ENCODE measurements at places on chromosomes 4 and X.

DNA sequence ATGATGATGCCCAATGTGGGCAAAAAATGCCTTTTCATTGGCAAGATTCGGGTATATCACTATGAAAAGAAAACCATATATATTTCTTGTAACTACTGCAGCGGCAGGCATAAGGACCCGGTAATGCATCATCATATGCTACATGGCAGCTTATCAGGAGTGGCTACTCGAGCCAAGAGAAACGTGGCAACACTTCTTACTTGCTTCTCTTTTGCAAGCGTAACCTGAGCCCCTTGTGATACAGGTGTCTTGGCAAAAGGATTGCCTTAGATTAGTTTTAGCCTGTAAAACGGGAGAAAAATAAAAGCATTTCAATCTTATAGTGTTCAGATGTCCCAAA is 280.3 kb downstream of the SPRY1 start:
- no peak for DNase-seq

DNA sequence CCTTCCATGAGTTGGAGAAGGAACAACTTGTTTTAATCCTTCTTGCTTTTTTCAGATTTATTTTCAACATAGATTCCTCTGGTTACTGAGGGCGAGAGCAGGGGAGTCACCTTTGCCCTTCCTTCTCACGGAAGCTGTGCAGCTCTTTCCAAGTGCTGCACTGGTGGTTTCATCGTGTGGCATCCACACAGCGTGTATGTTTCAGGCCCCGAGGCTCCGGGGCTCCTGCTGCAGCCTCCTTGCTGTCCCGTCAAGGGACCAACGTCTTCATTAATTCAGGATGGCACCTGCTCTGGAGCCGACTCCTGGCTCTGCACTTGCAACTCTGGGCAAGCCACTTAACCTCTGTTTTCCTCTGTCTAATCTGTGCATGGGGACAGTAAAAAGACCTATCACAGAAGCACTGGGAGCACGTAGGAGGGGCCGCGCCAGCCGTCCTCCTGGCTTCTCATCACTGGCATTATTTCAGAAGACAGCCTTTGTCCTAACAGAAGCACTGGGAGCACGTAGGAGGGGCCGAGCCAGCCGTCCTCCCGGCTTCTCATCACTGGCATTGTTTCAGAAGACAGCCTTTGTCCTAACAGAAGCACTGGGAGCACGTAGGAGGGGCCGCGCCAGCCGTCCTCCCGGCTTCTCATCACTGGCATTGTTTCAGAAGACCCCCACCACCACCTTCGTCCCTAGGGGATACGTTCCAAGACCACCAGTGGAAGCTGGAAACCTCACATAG is 117.8 kb upstream of the NKX1-1 start:
- no peak for DNase-seq

- DNase-seq = no peak
Measured at GRCh38 chr4:31043382-31044062, 323.4 kb downstream of the PCDH7 start.

DNA sequence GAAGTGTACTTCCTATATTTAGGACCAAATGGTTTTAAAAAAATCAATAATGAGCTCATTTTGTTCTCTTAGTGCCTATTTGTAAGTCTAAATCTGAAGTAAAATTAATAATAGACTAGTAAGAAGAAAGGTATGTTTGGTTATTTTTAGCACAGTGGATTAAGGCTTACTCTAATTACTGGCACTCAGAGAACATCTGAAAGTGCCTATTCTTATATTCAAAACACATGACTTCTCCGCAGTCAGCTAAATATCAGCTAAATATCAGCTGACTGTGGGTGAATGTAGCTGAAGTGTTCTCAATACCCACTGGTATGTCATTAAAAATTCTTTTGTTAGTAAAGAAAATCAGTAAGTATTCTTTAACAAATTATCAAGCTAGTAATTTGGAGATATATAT is 6.0 kb downstream of the AP1S2 start:
- no peak for DNase-seq

DNA sequence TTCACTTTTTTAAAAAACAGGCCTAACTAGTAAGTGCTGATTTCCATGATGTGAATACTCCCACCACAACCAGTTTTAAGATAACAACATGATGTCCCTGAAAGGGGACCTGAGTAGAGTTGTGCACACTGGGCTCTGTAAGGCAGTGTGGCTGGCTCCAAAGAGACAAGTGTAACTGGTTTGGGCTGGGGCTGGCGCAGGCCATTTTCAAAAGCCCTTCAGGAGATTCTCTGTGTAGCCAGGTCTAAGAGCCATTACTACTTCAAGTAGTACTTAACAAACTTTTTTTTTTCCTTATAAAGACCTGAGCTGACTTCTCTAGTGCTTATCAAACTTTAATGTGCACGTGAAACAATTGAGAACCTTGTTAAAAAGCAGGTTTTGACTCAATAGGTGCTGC is 4.3 kb downstream of the QRFPR start:
- no peak for DNase-seq

DNA sequence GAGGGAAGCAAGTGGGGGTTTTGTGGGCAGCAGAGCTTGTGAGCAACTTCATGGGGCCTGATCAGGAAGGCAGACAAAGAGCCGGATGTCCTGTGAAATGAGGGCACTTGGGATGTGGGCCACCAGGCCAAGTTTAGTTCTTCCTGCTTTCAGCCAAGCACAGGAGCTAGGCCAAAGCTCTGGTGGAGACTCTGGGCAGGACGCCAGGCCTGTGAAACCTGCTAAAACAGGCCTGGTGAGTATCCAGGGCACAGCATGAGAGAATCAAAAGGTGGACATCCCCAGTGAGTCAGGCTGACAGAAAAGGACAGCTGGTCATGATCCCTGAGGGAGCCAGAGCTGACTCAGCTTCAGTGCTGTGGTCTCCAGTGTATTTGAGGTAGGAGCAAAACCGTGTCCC is 95.7 kb downstream of the NPNT start:
- DNase-seq = peak; percentile 33

GRCh38 chrX:13669246-13669737 is 16.4 kb downstream of the TCEANC start:
- no peak for DNase-seq

DNA sequence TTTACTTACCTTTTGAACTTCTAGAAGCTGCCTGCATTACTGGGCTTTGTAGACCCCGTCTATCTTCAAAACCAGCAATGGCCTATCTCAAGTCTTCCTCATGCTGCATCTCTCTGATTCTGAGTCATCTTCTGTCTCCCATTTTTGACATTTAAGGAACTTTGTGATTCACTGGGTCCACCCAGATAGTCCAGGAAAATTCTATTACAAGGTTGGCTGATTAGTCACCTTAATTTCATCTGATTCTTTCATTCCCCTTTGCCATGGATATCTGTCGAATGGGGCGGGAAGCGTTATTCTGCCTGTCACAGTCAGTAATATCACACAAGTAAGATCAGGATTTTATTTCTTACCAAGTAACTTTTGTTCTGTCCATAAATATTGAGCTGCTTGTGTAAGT is 618.0 kb downstream of the CCSER1 start:
- no peak for DNase-seq

DNA sequence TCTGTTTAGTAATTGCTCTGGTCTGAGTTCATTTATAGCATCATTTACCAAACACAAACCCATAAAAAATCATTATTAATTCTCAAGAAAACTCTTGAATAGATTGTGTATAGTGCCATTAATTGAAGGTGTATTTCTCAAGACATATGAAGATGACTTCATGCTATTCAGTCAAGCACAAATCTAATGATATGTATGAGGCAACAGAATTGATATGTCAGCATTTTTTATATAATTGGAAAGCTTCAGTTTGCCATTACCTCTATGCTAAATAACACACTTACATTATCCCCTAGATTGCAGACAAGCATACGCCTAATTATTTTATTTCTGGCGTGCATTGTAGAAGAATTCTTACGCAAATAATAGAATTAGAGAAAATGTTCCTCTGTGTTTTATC is 461.8 kb downstream of the PDHA2 start:
- no peak for DNase-seq

- DNase-seq = no peak
Measured at GRCh38 chr4:59060895-59061294, 1950.7 kb upstream of the IGFBP7 start.

GRCh38 chr4:42628740-42629139 is 28.2 kb downstream of the ATP8A1 start:
- DNase-seq = no peak

- DNase-seq = no peak
Measured at GRCh38 chr4:22597471-22597870, 81.6 kb upstream of the ADGRA3 start.

- no peak for DNase-seq
Measured at GRCh38 chr4:150577796-150578195, 4.2 kb upstream of the MAB21L2 start.

GRCh38 chrX:141669689-141670088 is 28.9 kb downstream of the SPANXD start:
- no peak for DNase-seq

- no peak for DNase-seq
Measured at GRCh38 chr4:48909697-48910096, 3.1 kb upstream of the OCIAD2 start.

DNA sequence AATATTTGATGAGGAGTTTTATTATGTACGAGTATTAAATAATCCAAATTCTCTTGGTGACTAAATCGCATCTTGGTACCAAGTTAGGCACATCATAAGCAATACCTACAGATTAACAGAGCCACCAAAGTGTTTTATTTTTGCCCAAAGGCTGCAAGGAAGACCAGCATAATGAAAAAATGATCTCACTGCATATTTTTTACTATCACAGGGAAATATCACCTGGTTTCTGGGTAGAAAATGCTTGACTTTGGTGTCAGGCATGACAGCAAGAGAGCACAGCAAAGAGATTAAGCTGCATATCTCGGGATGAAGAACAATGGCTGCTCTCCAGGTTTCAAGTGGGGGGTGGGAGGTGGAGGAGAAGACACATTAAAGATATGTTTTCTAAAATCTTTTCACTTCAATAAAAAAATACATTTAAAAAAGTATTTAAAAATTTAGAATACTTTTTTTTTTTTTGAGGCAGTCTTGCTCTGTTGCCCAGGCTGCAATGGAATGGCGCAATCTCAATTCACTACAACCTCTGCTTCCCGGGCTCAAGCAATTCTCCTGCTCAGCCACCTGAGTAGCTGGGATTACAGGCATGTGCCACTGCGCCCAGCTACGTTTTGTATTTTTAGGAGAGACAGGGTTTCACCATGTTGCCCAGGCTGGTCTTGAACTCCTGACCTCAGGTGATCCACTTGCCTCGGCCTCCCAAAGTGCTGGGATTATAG is 86.1 kb downstream of the FRYL start:
- DNase-seq = no peak

DNA sequence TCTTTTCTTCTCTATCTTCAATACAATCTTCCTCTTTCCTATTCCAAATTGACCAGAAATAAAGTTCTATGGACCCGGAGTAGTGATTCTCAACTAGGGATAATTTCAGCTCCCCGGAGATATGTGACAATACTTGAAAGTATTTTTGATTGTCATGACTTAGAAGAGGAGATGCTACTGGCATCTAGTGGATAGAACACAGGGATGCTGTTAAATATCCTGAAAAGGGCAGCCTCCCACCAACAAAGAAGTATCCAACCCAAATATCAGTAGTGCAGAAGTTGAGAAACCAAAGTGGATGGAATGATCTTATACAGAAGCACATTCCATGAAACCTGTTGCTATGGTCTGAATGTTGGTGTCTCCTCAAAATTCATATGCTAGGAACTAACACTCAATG is 65.7 kb upstream of the NDST3 start:
- DNase-seq = no peak

- no peak for DNase-seq
Measured at GRCh38 chrX:84487365-84488353, 14.6 kb downstream of the HDX start.

DNA sequence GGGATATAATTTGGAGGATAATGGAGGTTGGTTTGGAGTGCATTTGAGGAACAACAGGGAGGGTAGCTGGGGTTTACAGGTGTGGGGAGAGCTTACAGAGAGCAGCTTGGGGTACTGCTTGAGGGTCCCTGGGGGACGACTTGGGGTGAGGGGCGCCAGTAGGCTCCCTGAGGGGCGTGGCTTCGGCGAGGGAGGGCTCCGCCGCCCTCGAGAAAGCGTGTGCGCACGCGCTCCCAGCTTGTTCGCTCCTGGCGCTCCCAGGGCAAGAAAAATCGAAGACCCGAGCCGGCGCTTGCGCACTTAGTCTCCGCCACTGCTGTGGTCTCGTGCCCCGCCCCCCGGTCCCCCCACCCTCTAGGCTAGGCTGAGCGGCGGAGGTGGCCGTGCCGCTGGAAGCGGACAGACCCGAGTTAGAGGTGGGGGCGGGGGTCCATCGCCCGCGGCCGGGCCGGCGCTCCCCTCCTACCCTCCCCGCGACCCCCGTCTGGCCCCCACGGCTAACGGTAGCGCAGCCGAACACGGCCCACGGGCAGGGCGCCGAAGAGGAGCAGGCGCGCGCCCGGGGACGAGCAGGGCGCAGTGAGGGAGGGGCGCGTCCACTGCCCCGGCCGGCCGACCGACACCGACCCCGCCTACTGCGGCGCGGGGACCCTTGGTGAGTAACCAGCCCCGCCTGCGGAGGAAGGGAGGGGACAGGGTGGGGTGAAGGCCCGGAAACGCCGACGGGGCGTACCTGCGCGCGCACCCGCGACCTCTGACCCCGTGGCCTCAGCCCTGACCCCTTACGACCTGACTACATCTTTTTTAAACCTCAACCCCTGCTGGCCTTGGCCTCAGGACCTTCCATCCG is 5.4 kb upstream of the CCDC120 start:
- no peak for DNase-seq

DNA sequence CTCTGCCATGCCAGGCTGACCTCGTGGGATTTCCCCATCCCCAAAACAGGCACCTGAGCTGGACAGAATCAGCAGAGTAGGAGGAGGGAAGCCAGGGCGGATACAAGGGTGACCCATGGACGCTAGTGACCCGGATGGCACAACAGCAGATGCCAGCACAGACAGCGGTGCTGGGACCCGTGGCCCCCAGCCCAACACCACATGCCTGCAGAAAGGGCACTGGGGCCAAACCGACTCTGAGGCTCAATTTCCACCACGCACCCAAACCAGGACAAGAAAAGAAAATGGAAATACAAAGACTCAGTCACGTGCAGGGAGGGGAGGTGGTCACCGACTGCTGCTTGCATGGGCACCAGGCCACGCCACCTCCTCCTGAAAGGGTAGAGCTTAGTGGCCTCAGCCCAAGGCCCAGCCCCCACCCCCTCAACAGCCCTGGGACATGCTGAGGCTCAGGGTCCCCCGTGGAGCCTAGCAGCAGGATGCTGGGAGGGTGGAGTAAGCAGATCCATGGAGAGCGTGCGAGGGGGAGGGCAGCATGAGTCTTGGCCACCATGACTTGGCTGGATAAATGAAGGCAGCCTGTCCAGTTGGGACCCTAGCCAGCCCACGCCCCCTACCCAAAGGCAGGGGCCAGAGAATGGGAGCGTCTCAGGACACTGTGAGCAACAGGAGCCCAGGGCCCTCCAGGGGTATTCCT is 47.7 kb downstream of the C4orf50 start:
- no peak for DNase-seq

DNA sequence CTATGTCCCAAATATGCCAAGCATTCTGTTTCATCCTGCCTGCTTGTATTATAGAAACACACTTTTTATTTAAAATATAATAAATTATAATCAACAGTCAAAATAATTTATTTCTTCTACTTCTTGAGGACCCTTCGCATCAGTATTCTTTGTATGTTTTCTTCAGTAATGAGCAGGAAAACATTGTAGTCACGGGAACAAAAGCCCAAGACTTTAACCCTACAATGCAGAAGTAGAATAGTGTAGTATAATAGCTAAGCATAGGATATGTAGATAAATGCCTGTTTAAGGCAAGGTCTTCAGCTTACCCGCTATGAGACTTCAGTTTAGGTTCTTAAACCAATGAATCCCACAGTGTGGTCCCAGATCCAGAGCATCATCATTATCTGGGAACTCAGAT is 156.6 kb downstream of the PPP3CA start:
- DNase-seq = no peak
